Neural crest cell (in vitro differentiated cells): ENCODE measurements at places on chromosomes 1 and 21. TPM values are rescaled to one million over a fixed set of nuclear protein-coding genes. Genes with fewer than 3 reads are reported as not detected.

GRCh38 chr1:22507587-22507986, 55.7 kb upstream of the EPHA8 start:
- DNase-seq: no peak

The BATF3 gene
- total RNA-seq: not detected in 2 replicates

GRCh38 chr21:26185021-26185420, 14.5 kb upstream of the APP start:
- DNase-seq: no peak

DNA sequence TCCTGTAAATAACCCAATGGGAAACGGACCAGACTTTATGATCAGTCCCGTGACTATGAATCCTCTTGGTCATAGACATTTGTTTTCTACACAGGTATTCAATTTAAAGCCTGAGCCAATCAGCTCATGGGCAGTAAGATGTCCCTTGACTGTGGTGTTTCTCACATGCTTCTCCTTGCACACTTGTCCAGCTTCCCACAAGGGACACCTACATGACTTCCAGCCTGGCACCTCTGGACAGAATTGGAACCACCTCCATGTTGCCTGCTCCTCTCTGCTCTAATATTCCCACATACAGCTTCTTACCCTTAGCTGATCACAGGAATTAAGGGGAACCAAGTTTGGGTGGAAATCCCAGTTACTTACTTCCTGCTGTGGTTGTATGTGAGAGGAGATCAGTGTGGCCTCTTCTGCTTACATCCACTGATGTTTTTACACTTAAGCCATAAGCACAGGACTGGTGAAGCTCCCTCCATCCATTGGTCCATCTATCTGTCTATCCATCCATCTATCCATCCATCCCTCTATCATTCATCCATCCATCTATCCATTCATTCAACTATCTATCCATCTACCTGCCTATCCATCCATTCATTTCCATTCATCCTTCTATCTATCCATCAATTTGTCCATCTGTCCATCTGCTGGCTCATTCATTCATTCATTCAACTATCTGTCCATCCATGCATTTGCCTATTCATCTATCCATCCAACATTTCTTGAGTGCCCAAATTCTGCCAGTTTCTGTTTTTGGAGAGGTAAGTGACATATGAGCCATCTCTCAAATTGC, 16.4 kb downstream of the RUNX1 start:
- no peak for DNase-seq

The S100A12 gene
- total RNA-seq: not detected in 2 replicates

The HSPB7 gene
- not detected in 2 replicates for total RNA-seq

- no peak for DNase-seq
These were observed 155.7 kb downstream of the PTPRU start for GRCh38 chr1:29392036-29392435.

DNA sequence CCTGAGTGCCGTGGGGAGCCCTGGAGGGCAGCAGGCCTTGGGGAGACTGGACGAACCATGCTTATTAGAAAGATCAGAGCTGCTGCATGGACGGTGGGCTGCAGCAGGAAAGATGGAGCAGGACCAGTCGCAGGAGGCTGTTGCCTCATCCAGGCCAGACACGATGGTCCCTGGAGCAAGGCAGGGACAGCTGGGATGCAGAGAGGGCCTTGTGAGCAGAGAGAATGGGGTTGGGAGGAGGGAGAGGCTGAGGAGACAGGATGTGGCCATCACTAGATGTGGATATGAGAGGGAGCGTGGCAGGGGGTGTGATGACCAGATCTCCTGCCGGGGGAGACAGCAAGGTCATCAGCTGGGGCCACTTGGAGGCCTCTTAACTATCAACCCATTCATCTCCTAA, 727.6 kb downstream of the PTPRU start:
- no peak for DNase-seq

- no peak for DNase-seq
These were observed 20.0 kb downstream of the S100A6 start for GRCh38 chr1:153515504-153516394.

The LRRC53 gene
- not detected in 2 replicates for total RNA-seq

The BRDT gene
- not detected in 2 replicates for total RNA-seq

GRCh38 chr1:193850745-193851144, 664.3 kb upstream of the B3GALT2 start:
- no peak for DNase-seq

DNA sequence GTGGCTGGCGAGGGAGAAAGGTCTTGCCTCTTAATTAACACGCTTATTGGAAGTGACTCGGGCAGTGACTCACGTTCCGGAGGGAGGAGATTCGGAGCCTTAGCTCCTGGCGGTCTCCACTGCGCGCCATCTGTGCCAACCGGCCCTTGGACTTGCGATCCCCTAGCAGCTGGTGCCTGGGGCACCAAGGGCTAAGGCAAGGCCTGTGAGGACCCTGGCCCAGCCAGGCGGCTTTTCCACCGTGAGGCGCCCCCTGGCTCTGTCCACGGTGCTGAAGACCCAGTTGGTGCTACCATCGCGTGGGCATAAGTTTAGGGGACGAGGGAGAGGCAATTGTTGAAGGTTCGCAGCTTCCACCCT, 1.3 kb upstream of the SYT6 start:
- peak; percentile 44 for DNase-seq

- peak; percentile 59 for DNase-seq
These were observed 89.7 kb downstream of the DMRTA2 start for GRCh38 chr1:50333595-50333974.

DNA sequence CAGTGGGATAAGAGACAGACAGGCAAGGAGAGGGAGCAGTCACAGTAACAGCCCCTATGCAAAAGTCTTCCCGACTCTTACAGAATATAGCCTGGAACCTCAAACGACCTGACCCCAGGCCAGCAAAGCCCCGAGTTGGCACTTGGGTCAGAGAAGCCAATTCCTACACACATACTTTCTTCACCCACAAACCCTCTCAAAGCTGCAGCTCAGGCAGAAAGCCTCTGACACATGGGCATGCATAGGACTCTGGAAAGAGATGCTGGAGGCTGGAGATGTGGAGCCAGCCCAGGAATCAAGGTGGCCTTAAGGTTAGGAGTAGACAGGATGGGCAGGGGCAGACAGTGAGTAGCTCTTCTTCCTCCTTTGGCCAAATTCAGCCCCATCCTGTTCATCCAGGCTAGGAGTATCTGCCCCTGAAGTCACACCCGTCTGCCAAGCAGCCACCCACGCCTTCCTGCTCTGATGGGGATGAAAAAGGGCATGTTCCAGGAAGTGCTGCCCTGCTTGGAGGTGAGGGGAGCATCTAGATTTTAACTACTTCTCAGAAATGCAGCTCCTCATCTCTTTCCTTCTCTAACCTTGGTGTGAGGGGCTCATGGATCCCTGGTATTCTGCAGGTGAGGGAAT, 7.8 kb downstream of the SLC41A1 start:
- DNase-seq: no peak

GRCh38 chr21:34846601-34847112, 177.9 kb downstream of the CLIC6 start:
- DNase-seq: no peak

DNA sequence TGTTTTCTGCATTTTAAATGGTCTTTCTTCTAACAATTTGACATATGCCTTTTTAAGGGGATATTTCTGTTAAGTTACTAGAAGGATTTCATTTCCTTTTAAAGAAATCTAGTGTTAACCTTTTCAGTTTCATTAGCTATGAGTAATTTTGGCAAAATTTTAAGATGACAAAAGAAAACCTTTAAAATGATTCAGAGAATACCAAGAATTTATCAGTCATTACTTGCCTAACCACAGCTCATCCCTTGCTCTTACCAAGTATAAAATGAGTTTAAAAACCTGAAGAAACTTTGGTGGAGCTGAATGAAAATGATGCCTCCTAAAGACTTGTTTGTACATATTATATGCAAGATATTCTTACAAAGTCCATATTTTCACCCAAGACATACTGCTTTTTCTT, 101.7 kb downstream of the NEK7 start:
- DNase-seq: no peak

The RABGGTB gene
- 111 and 116 TPM in 2 replicates for total RNA-seq

DNA sequence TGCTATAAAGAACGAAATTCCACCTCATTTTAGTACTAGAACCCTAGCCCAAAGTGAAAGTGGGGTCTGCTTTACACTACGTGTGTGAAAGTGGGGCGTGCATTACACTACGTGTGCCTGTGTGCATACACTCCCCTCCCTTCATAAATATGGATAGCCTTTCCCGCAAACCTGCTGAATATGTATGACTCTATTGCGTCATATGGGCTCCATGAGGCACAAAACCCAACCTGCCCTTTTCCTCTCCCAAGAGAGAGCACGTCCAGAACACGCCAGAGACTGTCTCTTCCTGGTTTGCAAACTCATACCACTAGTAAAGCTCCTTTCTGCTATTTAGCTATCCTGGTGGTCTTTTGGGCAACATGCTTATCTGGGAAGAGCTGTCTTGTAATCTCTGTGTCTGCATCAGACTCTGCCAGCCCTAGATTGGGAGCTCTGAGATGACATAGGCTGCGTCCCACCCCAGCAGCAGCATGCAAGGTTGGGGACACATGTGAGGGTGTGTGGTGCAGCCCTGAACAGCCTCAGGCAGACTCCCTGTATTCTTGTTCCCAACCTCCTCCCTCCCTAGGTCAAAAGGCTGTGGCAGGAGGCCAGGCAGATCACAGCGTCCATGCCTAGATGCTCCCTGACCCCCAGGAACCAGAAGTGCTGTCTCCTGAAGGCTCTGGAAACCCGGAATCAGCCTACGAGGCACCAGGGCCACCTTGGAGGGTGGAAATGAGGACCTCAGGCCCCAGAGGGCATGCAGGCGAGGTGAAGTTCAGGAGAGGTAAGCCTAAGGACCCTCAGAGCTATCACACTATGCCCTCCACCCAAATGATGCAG, 12.3 kb upstream of the PADI1 start:
- DNase-seq: no peak

GRCh38 chr1:30879940-30880677, 28.4 kb downstream of the SDC3 start:
- DNase-seq: no peak

DNA sequence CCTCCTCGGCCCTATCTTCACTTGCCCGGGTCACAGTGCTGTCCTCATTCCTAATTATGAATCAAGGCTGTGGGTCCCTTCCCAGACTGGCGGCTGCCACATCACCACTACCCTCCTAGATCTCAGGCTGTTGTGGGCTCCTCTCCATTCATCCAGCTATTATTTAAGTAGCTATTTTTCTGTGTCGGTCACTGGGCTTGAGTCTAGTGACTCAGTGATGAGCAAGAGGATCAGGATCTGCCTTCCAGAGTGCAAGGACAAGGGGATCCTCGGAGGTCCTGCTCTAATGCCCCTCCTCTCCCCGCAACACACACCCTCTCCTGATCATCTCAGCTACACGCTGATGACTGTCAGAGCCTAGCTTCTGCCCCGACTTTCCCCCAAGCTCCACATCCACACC, 34.1 kb downstream of the CDCP2 start:
- DNase-seq: no peak

The OXCT2 gene
- total RNA-seq: 0.75 and 0.77 TPM in 2 replicates

The KCNJ10 gene
- 0.47 and 0.73 TPM in 2 replicates for total RNA-seq

The NBPF4 gene
- not detected in 2 replicates for total RNA-seq

The PTPN14 gene
- 21.4 and 26.4 TPM in 2 replicates for total RNA-seq

The S100A2 gene
- total RNA-seq: not detected in 2 replicates

The FCRL3 gene
- not detected in 2 replicates for total RNA-seq

GRCh38 chr1:222326006-222326709, 221.7 kb downstream of the HHIPL2 start:
- DNase-seq: no peak

- DNase-seq: no peak
These were observed 349.7 kb downstream of the LMX1A start for GRCh38 chr1:165006831-165007230.

DNA sequence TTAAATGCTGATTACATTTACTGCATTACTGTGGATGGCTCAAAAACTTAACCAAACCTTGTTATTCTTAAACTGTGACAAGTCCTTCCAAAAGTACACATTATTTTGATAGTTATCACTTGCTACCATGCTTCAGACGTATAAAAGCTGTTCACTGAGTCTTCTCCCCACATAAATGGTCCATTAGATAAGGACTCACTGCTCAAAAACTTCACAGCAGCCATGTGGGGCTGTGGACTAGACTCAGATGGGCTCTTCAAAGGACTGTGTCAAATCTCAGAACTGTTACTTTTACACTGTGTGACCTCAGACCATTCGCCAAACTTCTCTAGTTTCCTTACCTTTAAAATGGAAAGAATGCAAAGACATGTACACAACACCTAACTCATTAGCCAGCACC, 11.6 kb downstream of the SCAF4 start:
- no peak for DNase-seq

- DNase-seq: no peak
These were observed 33.6 kb downstream of the CLDN14 start for GRCh38 chr21:36446301-36446700.

- no peak for DNase-seq
These were observed 5.3 kb upstream of the CELSR2 start for GRCh38 chr1:109243860-109244552.

- DNase-seq: no peak
These were observed 69.0 kb downstream of the CD46 start for GRCh38 chr1:207820568-207821463.

DNA sequence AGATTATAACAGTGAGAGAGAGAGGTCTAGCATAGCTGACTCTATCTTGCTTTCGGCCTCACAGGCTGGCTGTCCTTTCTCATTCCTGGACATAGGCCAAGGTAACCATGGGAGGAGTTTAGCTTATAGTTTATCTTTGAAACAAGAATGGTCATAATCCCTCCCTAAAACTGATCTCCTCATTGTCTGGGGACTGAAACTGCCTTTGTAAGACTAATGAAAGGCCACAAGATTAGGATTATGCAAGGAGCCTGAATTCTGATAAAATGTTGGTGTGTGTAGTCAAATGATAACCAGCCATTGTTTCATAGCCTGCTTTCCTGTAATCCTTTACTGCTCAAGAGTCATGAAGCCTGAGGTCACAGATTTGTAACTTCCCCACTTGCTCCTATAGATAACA, 131.9 kb upstream of the LYPLAL1 start:
- DNase-seq: no peak

GRCh38 chr21:45388611-45389296, 16.2 kb upstream of the COL18A1 start:
- DNase-seq: no peak
